ENCODE measurements at places on chromosomes 13 and 19.

GRCh38 chr13:44498502-44498901 lies 77.6 kb downstream of the TSC22D1 start:
- DNase-seq, result no peak

- DNase-seq, result no peak
Observed at GRCh38 chr19:30340771-30341561, 31.2 kb upstream of the ZNF536 start.

DNA sequence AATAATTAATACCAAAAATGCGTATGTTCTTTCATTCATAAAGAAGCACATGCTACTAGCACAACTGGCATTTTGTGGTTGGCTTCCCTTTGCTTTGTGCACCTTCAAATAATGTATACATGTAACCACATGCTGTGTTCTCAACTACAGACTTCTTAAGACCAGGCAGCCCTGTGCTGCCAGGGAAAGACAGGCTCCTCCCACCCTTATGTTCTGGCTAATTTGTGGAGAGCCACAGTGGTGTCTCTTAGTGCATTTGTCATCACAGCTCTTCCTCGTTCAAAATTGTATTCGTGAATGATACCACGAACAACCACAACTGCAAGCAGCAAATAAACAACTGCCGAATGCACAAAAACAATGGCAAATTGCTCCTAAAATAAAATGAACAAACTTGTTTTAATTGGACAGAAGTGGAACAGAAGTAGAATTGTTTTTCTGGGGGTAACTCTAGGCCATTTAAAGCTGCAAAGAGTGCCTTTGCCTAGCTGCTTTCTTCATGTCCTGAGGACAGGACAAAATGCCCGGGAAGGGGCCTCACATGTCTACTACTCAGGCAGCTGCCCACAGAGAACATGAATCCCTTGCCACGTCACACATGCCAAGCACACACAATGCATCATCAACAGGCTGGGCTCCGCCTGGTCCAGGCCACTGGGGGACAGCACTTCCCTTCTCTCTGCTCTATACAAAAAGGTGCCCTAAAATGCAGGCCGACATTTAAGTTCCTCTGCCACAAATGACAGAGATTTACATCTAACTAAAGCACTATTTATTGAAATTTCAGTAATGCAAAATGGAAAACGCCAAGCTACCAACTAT lies 21.7 kb downstream of the IRS2 start:
- DNase-seq, result no peak

DNA sequence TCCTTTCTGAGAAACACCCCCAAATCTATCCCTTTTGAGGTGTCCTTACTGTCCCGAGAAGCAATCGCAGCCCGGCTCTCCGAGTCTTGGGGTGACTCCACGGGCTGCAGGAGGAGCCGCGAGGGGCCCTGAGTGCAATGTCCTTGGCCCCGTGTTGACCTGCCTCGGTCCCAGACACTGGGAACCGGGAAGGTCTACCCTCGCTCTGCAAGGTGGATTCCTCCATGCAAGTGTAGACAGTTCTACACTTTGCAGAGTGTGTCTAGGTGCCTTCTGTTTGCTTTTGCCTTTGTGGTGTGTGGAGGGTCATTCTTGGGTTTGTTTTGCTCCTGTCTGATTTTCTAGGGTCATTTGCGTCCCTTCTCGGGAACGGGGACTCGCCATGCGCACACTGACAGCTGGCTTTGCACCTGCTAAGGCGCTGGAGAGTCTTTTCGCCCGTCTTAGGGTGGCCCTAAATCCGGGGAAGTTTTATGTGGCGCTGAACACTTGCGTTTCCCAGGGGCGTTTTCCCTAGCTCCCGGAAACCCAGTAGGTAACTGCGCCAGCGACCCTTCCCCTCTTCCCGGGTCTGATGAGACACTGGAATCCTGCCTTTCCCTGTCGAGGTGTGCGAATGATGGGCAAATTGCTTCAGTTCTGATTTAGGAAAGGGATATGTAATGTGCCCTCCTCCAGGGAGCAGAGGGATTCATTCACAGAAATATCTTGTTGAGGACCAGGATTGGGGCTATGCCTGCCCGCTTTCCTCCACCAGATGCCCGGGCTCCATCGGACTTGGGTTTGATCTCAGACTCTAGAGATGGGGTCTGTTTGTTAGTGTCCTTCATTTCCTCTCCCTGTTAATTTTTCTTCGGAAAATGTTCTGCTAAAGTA lies 755 bp downstream of the SERTM1 start:
- no peak for DNase-seq

DNA sequence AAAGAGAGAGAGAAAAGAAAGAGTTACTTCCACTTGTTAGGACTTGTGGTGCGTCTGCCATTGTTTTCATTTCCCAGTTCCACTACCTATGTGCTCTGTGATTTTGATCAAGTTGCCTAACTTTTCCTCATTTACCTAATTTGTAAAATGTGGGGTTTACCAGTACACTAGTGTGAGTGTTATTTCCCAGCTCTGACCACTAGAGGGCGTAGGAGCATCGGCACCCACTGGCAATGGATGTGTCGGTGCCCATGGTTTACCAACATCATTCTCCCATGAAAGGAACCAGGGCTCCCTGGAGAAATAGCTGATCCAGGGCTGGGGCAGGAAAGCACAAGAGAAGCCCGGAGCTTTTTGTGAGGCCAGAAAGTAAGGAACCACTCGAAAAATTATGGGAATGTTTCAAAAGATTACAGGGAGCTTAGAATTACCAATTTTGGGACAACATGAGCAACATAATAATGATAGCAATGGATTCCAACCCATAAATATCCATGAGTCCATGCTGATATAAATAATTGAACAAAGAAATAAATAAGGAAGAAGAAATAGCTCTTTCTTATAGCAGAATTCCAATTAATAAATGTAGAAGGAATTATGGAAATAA lies 15.1 kb upstream of the CEACAM4 start:
- peak; percentile 10 for DNase-seq
